ENCODE measurements at places on chromosomes 4 and X. TPM values are rescaled to one million over a fixed set of nuclear protein-coding genes. Genes with fewer than 3 reads are reported as not detected.
A peak's percentile ranks its signal among the peaks of the same experiment; 100 is the strongest.

GRCh38 chr4:182338063-182338462 lies 94.9 kb downstream of the TENM3 start:
- H3K27me3 ChIP-seq: no peaks in the 10 kb centered on the region
- H3K36me3 ChIP-seq: no peaks in the 10 kb centered on the region
- H3K4me3 ChIP-seq: no peak overlapping the region
- peak overlapping the region; percentile 71 for H3K27ac ChIP-seq

GRCh38 chrX:78592030-78592429 lies 67.1 kb downstream of the RTL3 start:
- H3K4me3 ChIP-seq: no peak overlapping the region
- no peaks in the 10 kb centered on the region for H3K27me3 ChIP-seq
- DNase-seq: no peak
- no peaks in the 10 kb centered on the region for H3K4me1 ChIP-seq
- H3K36me3 ChIP-seq: no peaks in the 10 kb centered on the region

DNA sequence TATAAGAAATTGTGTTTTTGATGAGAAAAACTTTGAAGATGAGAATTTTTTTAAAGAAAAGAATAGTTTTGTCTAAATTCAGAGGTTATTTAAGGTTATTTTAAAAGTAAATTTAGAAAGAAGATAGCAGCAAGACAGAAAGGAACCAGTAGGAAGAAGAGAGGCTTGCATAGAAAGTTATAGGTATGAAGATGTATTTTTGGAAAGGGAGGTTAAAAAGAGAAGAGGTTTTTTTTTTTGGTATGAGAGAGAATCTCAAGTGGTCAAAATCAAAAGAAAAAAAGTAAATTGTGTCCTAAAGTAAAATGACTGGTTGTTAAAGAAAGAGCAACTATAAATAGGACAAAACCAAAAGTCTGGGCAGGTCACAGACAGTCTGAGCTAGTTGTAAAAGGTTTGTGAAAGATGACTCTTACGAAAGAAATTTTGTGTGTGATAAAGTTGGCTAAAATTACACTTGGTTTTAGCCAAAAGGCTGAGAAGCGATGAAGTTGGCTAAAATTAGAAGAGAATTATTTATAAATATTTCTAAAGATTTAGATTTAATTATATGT lies 16.4 kb upstream of the EIF4E start:
- H3K27ac ChIP-seq: no peak overlapping the region
- no peaks in the 10 kb centered on the region for H3K4me1 ChIP-seq
- H3K36me3 ChIP-seq: no peaks in the 10 kb centered on the region
- H3K4me3 ChIP-seq: no peak overlapping the region

- DNase-seq: no peak
- H3K27ac ChIP-seq: no peak overlapping the region
- H3K36me3 ChIP-seq: no peaks in the 10 kb centered on the region
- no peaks in the 10 kb centered on the region for H3K27me3 ChIP-seq
- no peak overlapping the region for H3K4me3 ChIP-seq
These were observed 200.7 kb upstream of the NPY2R start for GRCh38 chr4:155007660-155008176.

DNA sequence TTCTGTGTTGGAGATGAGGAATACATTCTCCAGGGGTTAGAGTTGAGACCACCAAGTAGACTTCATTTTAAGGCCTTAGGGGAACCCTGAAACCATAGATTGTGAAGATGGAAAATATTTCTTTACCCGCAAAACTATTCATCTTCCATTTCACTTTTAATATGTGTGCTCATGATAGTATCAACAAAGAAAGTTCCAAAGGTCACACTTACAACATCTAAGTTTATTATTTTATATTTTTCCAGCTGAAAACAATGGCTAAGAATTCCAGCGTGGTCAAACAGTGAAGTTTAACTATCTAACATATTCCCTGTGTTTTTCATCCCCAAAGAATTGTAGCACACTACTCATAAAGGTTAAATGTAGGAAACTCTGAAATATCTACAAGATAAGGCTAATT lies 214.5 kb upstream of the GIMD1 start:
- no peak for DNase-seq
- no peaks in the 10 kb centered on the region for H3K27me3 ChIP-seq
- no peak overlapping the region for H3K27ac ChIP-seq
- H3K36me3 ChIP-seq: no peaks in the 10 kb centered on the region
- no peaks in the 10 kb centered on the region for H3K4me1 ChIP-seq
- no peak overlapping the region for H3K4me3 ChIP-seq

- H3K27me3 ChIP-seq: no peaks in the 10 kb centered on the region
- H3K36me3 ChIP-seq: no peaks in the 10 kb centered on the region
- peaks cover 47% of the 10 kb centered on the region for H3K4me1 ChIP-seq
- no peak for DNase-seq
- H3K27ac ChIP-seq: no peak overlapping the region
- H3K4me3 ChIP-seq: no peak overlapping the region
These were observed 195.4 kb downstream of the SOWAHB start for GRCh38 chr4:76702440-76703122.

DNA sequence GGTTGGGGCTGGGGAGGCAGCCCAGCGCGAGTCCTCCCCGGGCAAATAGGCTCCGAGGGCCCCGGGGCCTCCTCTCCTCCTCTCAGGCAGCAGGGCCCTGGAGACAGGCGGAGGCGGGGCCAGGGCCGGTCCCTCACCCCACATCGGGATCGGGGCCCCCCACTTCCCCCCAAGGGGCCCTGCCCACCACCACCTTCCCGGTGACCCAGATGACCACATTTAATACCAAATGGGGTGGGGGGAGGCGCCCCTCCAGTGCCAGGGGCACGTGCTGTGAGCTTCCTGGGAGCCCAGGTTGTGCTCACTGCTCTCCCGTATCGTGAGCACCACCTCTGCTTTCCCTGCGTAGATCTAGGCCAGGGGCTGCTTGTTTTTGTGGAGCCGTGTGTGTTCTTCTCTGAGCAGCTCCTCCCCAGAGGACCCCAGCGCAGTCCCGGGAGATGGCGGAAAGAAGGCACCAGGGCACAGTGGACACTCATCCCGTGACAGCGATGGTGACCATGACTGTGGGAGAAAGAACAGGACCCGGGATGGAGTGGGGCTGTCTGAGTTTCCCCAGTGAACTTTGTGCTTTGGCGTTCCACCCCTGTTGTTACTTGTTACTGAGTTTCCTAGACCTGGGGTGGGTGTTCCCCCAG lies 2.1 kb downstream of the PNMA6A start:
- H3K27me3 ChIP-seq: no peaks in the 10 kb centered on the region
- no peaks in the 10 kb centered on the region for H3K36me3 ChIP-seq
- DNase-seq: no peak
- H3K4me1 ChIP-seq: no peaks in the 10 kb centered on the region
- H3K27ac ChIP-seq: no peak overlapping the region

DNA sequence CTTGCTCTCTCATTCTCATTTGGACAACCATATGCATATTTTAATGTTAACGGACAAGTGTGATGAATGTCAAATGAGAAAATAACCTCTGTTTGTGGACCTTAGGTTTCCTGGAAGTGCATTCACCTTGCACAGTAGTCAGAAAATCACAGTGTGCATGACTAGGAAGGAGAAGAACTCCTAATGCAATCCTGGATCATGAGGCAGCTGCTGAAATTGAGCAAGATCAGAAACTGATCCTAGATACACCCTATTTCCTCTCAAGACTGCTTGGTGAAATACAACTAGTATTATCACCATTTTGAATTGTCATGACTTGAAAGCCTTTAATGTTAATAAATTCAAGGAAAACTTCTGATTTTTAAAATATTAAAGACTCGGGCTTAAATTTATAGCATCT lies 1148.9 kb downstream of the STIM2 start:
- no peak overlapping the region for H3K27ac ChIP-seq
- no peaks in the 10 kb centered on the region for H3K27me3 ChIP-seq
- no peak for DNase-seq
- H3K4me1 ChIP-seq: no peaks in the 10 kb centered on the region
- no peak overlapping the region for H3K4me3 ChIP-seq

DNA sequence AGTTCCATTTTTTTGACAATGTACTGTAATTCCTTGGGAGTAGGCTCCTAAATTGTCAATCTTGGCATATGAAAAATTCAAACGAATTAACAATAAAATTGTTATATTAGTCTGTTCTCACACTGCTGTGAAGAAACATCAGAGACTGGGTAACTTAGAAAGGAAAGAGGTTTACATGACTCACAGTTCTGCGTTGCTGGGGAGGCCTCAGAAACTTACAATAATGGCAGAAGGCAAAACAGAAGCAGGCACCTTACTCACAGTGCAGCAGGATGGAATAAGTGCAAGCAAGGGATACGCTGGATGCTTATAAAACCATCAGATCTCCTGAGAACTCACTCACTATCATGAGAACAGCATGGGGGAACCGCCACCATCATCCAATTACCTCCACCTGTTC lies 246.4 kb upstream of the TRAM1L1 start:
- H3K4me3 ChIP-seq: no peak overlapping the region
- H3K4me1 ChIP-seq: peaks cover 7% of the 10 kb centered on the region
- H3K36me3 ChIP-seq: no peaks in the 10 kb centered on the region
- H3K27me3 ChIP-seq: no peaks in the 10 kb centered on the region
- no peak overlapping the region for H3K27ac ChIP-seq

DNA sequence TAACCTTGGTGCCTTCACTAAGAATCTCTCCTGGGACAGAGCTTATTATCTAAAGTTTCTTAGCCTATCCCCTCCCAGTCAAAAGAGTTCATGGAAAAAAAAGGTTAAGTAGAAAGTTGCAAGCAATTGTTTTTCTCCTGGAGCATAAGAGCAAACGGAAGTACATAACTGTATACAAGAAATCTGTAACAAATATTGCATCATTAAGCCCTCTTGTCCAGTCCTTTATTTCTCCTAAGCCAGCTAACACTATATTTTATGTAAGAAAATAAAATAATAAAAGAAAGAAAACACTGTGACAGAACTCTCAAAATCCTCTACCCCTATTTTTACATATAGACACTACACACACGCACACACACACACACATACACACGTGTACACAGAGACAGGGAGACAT lies 255.3 kb downstream of the NAF1 start:
- H3K36me3 ChIP-seq: no peaks in the 10 kb centered on the region
- H3K4me1 ChIP-seq: no peaks in the 10 kb centered on the region
- DNase-seq: no peak

DNA sequence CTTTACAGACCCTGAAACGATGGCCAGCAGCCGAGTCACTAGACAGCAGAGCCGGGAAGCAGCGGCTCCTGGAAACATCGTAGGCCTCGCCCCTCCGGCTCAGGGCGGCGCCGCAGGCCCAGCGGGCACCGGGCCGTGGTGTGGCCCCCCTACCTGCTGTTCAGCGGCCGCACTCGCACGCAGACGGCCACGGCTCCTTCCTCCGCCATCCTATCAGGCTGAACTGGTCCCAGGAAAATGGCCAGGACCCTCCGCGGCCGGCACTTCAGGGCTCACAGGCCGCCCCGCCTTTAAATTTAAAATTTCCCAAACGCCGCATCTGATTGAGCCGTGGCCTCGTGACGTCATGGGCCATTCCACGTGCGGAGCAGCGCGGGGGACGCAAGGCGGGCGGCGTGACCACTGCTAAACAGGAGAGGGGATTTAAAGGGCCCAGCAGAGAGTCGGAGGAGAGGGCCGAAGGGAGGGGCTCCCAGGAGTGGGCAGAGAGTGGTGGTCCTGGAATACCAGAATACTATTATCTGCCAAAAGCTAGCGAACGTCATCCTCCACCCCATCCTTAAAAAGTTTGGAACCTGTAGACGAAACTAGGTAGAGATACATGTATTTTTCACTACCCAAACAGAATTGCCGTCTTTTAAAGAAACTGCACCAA lies at the start of gene CENPE:
Gene CENPE, minus strand, starts transcription at position 233 of the 655 bp plus-strand sequence. Its CDS starts 24 bp downstream, at position 209.
- peak within 1 kb of the TSS; percentile 97 for H3K4me3 ChIP-seq
- peaks cover 14% of the 10 kb centered on the region for H3K4me1 ChIP-seq
- DNase-seq: peak; percentile 93
- H3K27me3 ChIP-seq: no peaks in the 10 kb centered on the region
- H3K36me3 ChIP-seq: peaks cover 34% of the 10 kb centered on the region

DNA sequence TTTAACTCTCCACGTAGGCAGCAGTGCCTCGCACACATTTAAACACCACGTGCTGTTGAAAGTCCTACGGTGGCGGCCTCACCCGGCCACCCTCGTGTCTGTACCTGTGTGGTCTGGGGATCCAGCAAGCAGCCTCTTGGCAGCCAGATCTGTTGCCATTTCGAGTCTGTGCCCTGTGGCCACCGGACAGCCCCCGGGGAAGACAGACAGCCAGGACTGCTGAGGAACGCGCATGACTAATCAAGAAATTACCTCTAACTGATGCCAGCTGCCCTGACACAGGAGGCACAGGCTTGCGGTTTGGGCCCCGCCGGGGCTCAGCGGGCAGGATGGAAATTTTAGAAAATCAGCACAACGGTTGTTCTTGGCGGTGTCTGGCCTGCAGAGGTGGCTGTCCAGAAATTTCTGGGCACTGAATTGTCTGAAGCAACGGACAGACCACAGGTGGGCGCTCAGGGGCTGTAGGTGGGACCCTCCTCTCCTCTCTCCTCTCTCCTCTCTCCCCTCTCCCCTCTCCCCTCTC lies 15.6 kb upstream of the ASMTL start:
- no peak overlapping the region for H3K4me3 ChIP-seq
- peak; percentile 93 for DNase-seq
- H3K27ac ChIP-seq: peak overlapping the region; percentile 50
- peaks cover 3% of the 10 kb centered on the region for H3K27me3 ChIP-seq
- H3K4me1 ChIP-seq: peaks cover 36% of the 10 kb centered on the region

The NOCT gene
- total RNA-seq: 12.8 TPM

The ADGRL3 gene
- 0.40 TPM for total RNA-seq

The P2RY4 gene
- total RNA-seq: 0.22 TPM

The LRBA gene
- total RNA-seq: 22.0 TPM

The HHIP gene
- 161 TPM for total RNA-seq

The GIMD1 gene
- total RNA-seq: not detected

The LDB2 gene
- total RNA-seq: 0.51 TPM
